ENCODE measurements at places on chromosomes 7 and 10.

DNA sequence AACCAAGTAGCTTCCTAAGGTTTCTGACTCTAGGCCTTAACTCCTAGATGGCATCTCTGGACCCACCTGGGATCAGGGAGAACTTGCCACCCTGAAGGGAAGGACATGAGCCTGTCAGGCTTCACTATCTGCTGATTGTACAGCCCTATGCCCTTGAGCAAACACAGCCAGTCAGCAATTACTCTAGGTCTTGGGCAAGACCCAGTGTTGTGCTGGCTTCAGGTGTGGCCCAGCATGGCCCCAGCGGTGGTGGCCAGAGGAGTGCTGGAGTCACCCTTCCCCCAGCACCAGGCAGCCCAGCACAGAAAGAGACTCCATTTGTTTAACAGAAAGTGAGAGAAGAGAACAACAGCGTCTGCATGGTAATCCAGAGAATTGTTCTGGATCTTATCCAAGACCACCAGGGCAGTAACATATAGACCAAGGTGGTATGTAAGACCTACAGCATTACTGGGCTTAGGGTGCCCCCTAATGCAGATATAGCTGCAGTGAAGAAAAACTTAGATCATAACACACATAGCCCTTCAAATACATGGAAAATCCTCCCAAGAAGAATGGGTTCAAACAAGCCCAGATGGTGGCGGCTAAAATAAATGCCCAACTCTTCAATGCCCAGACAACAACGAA is 207.7 kb downstream of the MAGI2 start:
- DNase-seq: no peak

GRCh38 chr10:33952692-33953360 is 618.4 kb upstream of the NRP1 start:
- DNase-seq: no peak

DNA sequence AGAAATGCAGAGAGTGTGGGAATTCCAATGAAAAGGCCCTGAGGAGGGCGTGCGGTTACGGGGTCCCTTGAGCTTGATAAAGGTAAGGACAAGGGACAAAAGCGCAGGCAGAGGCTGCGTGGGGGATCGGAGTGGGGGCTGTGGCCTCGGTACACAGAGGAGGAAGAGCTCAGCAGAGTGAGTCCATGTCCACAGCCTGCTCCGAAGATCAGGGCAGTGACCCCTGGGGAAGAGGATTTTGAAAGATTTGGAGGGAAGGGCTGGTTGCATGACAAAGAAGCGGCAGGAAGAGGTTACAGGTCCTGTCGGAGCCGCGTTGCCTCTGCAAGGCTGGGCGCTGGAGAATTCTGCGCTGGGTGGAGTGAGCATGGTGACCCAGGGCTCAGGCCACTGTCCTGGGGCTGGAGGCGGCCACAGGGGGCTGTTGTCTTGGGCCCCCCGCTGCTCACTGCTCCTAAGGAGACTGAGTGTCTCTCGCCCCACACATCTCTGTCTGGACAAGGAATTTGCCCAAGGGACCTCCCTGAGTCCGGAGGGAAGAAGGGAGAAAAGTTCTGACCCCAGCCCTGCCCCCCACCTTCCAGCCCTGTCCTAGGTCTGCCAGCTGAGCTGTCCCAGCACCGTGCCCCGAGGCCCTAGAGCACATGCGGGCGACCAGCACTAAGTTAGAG is 69.8 kb upstream of the INSIG1 start:
- no peak for DNase-seq

- DNase-seq: no peak
These were observed 473 bp upstream of the ZNF32 start for GRCh38 chr10:43649185-43649523.

- DNase-seq: no peak
These were observed 1.9 kb upstream of the GPR22 start for GRCh38 chr7:107467972-107468371.

- no peak for DNase-seq
These were observed 165.6 kb downstream of the RNLS start for GRCh38 chr10:88417387-88418030.

- no peak for DNase-seq
These were observed 185.2 kb downstream of the DKK1 start for GRCh38 chr10:52499281-52499680.

DNA sequence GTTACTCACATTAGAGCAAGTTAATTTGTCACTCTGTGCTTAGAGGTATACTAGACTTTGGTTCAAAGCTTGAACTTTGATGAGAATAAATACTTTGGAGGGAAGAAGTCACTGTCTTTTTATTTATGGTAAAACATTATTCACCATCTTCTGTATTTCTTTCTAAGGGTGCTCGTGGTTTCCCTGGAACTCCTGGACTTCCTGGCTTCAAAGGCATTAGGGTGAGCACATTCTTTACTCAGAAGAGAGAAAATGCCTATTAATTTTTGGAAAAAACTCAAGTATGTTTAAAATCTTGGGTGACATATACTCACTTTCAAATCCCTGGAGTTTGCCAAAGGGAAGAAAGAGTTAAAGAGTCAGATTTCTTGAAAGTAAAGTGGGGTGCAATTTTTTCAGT is 10.8 kb downstream of the COL1A2 start:
- no peak for DNase-seq

DNA sequence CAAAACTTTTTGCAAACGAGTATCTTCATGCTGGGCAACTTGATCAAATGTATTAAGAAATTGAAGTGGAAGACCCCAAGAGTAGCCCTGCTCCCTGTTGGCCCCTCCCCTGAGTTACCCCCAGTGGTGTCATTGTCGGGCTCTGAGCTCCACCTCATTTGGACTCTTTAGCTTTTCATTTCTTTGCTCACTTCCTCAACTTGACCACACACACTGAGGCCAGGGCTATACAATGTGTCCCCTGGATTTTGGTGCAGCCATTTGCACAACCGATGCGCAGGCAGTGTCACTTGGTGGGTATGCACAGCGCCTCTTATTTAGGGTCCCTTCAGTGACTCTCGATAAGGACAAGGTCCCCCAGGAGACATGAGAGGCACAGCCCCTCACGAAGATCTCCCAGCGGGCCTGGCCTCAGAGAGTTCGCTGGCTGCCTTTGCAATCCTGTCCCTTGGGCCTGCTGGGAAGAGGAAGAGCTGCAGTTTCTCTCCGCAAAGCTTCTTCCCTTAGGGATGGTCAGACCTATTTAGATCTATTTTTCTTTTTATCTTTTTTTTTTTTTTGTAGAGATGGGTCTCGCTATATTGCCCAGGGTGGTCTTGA is 2.5 kb upstream of the MUC3A start:
- no peak for DNase-seq

- no peak for DNase-seq
These were observed 406.4 kb upstream of the VWC2 start for GRCh38 chr7:49367072-49367471.

DNA sequence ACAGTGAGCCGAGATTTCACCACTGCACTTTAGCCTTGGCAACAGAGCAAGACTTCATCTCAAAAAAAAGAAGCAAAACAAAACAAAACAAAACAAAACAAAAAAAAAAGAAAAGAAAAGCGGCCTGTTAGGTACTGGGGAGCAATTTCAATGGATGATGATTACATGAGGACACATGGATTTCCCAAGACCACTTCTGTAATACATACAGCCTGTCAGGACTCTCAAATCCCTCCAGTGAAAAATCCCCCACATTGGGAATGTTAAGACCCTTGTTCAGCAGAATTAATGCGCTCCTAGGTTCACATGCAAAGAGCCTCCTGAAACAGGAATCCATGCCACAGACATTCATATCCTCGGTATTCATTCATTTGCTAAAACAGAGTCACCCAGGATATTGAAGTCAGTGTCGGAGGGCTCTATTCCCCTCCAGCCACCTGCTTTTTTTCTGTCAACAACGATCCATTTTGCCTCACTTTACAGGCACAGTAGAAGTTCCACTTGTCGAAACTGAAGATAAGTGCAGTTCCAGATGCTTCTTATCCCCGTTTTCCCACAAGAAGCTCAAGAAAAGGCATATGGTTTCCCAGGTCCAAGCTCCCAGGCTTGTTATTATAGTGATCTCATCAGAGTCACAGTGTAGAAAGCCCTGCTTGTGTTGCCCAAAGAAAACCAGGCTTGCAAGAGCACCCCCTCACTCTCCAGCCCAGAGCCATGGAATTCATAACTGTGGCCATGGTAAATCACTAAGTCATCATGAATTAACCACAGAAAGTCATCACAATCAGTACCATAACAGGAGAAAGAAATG is 20.2 kb downstream of the SLC16A12 start:
- DNase-seq: no peak
